Putamen (tissue), 1 donor: ENCODE measurements at places on chromosomes 1 and 21.
A peak's percentile ranks its signal among the peaks of the same experiment; 100 is the strongest.

DNA sequence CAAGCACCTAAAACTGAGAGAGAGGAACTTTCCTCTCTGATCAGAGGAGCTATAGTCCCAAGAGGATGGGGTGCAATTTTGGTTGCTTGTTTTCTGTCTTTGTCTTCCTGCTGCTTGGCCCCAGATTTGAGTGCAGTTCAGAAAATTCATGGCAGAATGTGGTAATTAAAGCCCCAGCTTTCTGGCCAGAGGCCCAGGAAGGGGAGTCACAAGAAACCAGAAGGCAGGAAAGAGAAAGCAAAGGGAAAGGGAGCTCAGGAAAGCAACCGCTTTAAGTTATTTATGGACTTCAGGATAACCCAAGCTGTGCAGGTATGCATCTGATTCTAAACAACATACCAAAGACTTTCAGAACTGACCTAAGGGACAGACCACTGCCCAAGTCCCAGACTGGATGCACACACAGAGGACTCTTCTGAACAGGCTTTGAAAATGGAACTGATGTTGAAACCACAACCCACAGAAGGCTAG is 88.8 kb downstream of the ST3GAL3 start:
- DNase-seq = no peak

DNA sequence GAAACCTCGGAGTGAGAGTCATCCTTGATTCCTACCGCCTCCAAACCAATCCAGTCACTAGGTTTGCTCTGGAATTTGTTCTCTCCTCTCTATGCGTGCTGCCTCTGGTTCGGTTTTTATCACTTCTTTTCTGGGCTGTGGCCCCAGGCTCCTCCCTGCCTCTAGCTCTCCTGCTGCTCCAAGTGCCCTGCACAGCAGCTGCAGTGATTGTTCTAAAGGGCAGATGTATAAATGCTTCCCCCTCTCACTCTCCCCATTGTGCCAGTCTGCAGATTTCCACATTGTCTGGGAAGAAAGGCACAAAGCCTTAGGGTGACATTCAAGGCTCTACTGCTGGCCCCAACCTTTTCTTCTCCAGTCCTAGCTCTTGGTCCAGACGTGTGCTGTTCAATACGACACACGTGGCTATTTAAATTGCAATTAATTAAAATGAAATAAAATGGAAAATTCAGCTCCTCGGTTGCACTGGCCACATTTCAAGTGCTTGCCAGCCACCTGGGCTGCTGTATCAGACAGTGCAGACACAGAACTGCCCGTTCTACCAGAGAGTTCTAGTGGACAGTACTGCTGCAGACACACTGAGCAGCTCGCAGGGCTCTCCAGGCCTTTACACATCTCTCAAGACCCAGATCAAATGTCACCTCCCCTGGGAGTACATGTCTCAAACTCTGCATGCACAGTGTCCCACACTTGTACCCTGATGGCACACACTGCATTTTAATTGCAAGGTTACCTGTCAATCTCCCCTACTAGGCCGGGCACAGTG is 12.4 kb downstream of the TRIM62 start:
- DNase-seq = no peak

DNA sequence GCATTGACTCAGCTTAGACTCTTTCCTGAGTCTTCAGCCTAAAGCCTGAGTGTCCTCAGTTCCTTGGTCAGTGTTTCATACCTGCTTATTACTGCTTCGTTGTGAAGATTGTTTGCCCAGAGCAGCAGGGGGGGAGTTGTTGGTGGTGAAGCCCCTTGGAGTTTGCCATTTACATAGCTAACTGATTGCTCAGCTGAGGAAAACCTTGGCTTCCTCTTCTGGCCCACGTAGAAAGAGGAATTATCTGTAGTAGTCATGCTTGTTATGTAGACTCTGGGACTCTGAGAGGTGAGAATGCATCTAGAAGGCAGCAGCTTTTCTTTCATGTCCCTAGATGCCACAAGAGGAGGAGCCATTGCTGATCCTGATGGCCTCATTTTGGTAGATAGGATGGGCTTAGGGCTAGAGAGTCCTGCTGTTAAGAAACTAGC is 125.9 kb downstream of the MAST2 start:
- DNase-seq = no peak

DNA sequence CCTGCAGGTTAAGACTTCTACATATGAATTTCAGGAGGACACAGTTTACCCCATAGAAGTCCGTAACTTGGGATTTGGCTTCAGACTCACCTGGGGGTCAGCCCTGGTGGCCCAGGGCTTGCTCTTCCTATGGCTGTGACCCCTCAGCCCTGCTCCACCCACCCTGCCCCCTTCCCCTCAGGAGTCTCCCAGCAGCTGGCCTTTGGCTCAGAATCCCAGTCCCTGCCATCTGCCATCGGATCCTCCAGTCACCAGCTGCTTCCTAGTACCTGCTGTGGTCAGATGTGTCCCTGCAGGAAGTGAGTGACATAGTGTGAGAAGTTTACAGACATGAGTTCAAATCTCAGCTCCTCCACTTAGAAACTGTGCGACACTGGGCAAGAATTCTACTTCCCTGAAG is 332.6 kb downstream of the NPHP4 start:
- DNase-seq = no peak

- DNase-seq = no peak
These were observed 45.1 kb downstream of the CAPN8 start for GRCh38 chr1:223620297-223620897.

GRCh38 chr1:3073489-3074296 is 4.7 kb downstream of the PRDM16 start:
- no peak for DNase-seq

DNA sequence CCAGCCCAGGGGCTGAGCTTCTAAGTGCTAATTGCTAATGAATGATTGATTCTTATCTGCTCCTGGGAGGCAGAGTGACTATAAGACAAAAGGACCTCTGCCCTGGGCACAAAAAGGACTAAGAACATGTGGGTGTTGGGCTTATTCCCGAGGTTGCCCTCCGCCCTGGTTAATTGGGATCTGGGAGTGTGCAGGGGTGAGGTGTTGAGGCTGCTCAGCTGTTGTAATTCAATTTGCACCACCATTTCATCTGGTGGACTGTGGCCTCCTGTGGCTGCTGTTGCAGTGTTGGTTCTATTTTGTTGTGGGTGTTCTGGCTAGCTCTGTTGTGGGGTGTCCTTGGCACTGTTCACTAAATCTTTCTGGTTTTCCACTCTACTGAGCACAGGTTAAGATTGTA is 13.3 kb downstream of the KNCN start:
- DNase-seq = no peak

- DNase-seq = no peak
These were observed 14.9 kb downstream of the PDIK1L start for GRCh38 chr1:26126321-26127084.

DNA sequence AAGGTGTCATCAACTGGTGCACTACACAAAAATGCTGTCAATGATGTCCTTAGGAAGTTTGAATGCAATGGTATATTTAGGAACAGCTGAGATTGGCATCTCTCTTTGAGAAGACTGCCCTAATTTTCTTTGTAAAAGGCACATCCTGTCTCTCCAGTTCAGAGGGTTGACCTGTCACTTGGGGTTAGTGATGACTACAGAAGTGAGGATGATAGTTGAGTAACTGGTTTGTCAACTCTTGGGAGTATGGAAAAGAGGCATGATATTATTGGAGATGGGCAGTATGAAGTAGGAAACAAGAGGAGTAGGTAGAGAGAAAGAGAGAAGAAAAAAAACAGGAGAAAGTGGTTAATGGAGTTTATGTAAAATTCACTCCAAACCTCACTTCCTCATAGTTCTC is 40.4 kb upstream of the PIGC start:
- DNase-seq = no peak

- no peak for DNase-seq
These were observed 133.8 kb downstream of the LRRC40 start for GRCh38 chr1:70071601-70072000.

DNA sequence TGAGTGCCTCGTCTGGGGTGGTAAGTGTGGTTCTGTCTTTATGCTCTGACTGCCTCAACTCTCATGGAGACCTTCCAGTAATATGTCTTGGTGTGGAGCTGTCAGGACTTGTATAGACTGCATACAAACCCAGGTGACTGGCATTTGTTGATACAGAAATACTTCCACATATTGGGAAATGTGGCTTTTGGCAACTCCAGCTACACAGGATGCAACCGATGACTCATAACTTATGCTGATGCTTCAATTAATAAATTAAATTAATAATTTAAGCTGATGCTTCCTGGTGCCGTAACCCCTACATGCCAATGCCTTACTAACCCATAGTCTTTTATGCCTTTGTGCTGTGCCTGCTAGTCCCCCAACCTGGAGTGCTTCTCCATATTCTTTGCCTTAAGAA is 72.3 kb upstream of the ARTN start:
- DNase-seq = no peak

GRCh38 chr1:175833951-175834350 is 90.6 kb upstream of the TNR start:
- DNase-seq = no peak

GRCh38 chr1:31944205-31945089 is 6.3 kb upstream of the PTP4A2 start:
- no peak for DNase-seq

DNA sequence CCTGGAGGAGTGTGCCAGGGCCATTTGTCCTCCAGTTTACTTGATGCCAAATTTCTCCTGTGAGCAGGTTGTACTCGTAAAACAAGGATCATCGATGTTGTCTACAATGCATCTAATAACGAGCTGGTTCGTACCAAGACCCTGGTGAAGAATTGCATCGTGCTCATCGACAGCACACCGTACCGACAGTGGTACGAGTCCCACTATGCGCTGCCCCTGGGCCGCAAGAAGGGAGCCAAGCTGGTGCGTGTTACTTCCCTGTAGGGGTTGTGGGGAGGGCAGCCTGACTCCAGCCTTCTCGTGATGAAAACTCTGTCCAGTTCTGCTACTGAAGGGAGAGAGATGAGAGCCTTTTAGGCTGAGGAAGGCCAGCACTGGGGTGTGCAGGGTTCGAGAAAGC is 2.2 kb downstream of the RPS8 start:
- no peak for DNase-seq

GRCh38 chr1:185297982-185298381 is 19.1 kb downstream of the IVNS1ABP start:
- no peak for DNase-seq

GRCh38 chr1:144551543-144552424 is 40.9 kb upstream of the PPIAL4F start:
- DNase-seq = peak; percentile 96

DNA sequence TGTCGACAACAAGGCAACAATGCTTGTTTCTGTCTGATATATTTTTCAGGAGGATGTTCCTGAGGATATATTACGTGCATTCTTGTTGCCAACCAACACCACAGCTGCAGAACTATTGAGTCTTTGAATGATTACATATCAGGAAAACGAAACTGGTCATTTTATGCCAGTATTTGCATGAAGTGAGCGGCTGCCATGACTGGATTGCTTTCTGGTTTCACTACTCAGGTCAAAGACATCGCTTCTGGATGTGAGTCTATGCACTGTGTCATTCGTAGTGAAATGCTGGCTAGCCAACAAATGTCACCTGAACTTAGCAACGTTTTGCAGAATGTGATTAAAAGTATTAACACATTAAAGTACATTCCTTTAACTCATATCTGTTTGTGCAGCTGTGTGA is 35.8 kb upstream of the OLFM3 start:
- DNase-seq = no peak
